GM19239 (cell line): ENCODE measurements at places on chromosomes 6 and 20.

DNA sequence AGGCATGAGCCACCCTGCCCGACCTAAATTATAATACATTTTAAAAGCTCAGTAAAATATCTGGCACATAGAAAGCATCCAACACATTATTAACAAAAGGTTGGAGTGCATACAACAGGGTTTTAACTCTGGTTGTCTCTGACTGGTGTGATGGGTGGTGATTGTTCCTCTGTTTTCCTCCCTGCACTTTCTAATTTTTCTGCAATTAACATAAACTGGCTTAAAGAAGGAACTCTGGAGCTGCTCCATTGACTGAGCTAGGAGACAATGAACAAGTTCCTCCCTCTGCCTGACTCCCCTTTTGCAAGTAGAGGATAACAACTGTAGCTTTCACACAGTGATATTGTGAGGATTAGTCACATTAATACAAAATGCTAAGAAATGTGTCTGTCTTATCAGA lies 48.5 kb upstream of the SIRPG start:
- DNase-seq = no peak

DNA sequence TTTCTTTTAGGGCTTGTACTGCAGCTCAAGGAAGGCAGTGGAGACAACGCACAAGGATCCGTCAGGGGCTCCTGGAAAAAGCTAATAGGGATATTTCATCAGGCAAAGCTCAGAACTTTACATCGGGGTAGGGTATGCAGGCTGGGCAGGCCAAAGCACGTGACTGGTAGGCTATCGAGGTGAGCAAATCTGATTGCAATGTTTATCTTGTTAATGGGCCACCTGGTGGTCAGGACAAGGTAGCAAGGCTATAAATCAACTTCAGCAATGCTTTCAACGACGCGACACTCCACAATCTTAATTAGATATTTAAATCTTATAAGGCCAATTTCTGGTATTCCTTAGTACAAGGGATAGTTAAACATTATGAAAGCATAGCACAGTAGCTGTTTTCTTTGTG lies 1302.8 kb upstream of the EYS start:
- DNase-seq = no peak

DNA sequence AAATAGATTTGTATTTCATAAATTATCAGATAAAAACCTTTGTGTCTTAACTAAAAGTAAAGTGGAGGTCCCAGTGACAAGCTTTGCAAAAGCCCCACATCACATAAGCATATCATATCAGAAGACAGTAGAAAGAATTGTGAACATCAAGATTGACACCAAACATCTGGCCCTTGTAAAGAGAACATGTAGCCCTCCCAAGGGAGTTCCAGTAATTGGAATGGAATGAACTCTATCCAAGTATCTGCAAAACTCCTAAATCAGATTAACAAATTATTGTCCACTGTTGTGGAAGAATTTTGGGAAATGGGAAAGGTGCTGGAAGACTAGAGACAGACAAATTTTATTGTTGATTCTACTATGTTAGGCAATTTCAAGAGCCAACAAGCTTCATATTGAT lies 268.8 kb downstream of the KCNQ5 start:
- no peak for DNase-seq

DNA sequence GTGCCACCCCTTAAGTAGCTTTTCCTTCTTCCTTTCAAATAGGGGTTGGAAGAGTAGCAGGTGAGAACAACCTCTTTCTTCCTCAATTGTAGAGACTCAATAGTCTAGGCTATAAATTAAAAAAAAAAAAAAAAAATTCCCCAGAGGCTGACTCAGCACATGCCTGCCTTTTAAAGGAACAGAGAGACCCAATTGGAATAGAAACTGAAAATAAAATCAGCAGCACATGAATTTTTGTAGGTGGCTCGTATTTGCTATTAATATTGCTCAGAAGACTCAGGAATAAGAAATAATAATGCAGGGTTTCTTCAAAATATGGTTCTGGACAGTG lies 19.3 kb downstream of the TOP1 start:
- DNase-seq = peak; percentile 29
